ENCODE measurements at places on chromosomes 6 and 20. TPM values are rescaled to one million over a fixed set of nuclear protein-coding genes. Genes with fewer than 3 reads are reported as not detected.

The C20orf141 gene
- not detected for total RNA-seq

The ERVFRD-1 gene
- total RNA-seq, result under 0.01 TPM

The FOXA2 gene
- total RNA-seq, result not detected

The NHLRC1 gene
- total RNA-seq, result 3.9 TPM

The SPATA2 gene
- total RNA-seq, result 3.1 TPM

The ATG5 gene
- total RNA-seq, result 36.4 TPM

The PHACTR1 gene
- total RNA-seq, result not detected

The FERMT1 gene
- 41.8 TPM for total RNA-seq

The LIME1 gene
- total RNA-seq, result 2.4 TPM

The SMOC2 gene
- total RNA-seq, result not detected

The SLC39A7 gene
- total RNA-seq, result 131 TPM

The PLCB1 gene
- 1.6 TPM for total RNA-seq

The PRDM1 gene
- 0.79 TPM for total RNA-seq

The NFATC2 gene
- 5.1 TPM for total RNA-seq

The ETV7 gene
- not detected for total RNA-seq

The KCNK16 gene
- total RNA-seq, result not detected

The GPR63 gene
- 2.1 TPM for total RNA-seq

The RNF144B gene
- total RNA-seq, result 2.7 TPM

The FRK gene
- 5.1 TPM for total RNA-seq

The LGSN gene
- total RNA-seq, result not detected

The SOX12 gene
- 17.6 TPM for total RNA-seq
